ENCODE measurements at places on chromosomes 3 and 15.

GRCh38 chr3:163538387-163538786 lies 1539.9 kb downstream of the SI start:
- DNase-seq = no peak

DNA sequence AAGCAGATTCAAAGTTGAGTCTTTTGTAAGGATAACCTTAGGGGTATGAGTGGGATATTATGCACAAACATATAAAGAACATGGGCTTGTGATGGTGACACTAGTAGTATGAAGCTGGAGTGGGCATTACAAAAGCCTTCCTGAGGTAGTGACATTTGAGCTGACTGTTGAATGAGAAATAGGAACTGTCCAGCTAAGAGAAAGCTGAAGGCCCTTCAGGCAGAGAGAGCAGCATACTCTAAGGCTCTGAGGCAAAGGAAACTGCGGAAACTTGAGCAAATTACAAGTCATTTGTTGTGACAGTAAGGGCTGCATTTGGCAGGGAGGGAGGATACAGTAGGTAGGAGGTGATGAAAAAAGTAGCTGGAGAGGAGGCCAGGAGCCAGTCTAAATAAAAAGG lies 190.7 kb upstream of the CD96 start:
- no peak for DNase-seq

- DNase-seq = no peak
These were observed 85.5 kb downstream of the CD200R1L start for GRCh38 chr3:112761062-112761638.

GRCh38 chr3:190101320-190102011 lies 19.2 kb downstream of the P3H2 start:
- peak; percentile 68 for DNase-seq

DNA sequence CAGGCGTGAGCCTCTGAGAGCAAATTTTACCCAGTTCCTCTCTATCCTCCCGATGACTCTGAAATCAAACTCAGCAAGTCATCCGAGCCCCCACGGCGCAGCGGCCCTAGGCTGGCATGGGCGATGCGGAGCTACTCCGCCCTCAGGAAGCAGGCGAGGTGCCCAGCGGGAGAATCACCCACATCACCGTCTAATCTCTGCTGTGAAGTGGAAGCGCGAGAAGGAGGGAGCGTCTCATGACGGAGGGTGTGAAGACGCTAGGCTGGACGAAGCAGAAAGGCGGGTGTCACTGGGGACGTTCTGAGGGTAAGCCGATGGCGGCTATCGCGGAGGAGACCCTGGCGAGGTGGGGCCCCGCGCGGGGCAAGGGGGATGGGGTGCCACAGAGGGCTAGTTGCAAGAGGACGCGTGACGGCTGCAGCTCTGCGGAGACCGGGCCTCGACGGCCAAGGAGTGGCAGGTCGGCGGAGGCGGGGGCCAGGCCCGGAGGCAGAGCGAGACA lies 9.1 kb upstream of the GNAI2 start:
- DNase-seq = peak; percentile 62

DNA sequence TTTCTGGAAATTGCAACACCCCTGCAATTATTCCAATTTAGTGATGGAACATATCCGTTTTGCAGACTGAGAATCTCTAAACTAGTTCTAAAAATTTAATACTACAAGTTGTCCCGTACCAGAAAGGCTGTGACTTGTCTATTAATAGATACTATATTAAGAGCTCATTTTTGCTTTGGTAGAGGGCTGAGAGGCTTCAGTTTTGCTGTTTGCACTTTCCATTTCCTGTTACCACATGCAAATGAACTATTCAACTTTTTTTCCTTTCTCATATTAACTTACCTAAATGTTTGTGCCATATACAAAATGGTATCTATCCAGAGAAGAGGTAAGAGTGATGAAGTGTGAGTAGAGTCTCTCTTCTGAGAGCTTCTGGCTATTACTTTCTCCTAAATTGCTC lies 101.5 kb upstream of the CRBN start:
- DNase-seq = no peak

DNA sequence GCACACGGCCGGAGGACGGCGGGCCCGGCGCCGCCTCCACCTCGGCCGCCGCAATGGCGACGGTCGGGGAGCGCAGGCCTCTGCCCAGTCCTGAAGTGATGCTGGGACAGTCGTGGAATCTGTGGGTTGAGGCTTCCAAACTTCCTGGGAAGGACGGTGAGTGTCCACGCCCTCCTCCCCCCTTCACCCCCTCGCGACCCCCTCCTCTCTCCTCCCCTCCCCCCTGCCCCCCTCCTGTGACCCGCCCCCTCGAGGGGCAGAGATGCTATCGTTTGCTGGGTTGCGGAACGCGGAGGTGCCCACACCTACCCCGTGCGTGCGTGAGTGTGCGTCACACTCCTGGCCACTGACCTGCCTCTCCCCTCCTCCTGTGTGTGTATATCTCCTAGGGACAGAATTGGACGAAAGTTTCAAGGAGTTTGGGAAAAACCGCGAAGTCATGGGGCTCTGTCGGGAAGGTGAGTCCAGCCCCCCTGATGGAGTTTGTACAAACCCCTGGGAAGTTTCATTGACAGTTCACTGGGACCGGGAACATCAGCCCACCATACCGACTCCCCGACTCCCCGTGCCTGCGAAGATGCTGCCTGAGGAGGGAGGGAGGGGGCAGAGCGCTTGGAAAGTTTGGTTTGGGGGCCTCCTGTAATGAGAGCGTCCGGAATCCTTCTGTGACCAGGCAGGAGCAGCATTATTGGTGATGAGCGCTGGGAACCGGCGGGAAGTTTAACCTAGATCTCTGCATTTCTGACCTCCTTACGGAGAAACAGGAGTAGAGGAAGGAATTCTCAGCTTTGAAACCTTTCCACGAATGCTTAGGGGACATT lies 795 bp upstream of the SCAANT1 start:
- DNase-seq = no peak

GRCh38 chr3:174495311-174495710 lies 363.8 kb upstream of the NAALADL2 start:
- DNase-seq = no peak

GRCh38 chr3:128091586-128091985 lies 32.0 kb downstream of the RUVBL1 start:
- no peak for DNase-seq

DNA sequence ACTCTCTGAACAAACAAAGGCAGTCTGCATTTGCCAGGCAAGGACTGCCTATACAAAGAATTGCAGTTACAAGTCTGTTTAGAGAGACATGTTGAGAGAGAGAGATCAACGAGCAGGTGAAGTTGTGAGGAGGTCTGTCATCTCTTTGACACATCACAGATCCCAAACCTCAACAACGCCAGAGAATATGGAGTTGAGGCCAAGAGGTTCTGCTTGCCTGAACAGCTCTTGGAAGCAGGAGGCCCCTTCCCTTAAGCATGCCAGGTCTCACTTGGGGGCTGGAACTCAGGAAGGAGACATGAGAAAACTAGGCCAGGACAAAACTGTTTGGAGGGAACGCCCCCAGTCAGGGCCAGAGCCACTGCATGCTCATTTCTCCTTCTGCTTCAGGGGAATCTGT lies 22.3 kb upstream of the MUSTN1 start:
- no peak for DNase-seq

DNA sequence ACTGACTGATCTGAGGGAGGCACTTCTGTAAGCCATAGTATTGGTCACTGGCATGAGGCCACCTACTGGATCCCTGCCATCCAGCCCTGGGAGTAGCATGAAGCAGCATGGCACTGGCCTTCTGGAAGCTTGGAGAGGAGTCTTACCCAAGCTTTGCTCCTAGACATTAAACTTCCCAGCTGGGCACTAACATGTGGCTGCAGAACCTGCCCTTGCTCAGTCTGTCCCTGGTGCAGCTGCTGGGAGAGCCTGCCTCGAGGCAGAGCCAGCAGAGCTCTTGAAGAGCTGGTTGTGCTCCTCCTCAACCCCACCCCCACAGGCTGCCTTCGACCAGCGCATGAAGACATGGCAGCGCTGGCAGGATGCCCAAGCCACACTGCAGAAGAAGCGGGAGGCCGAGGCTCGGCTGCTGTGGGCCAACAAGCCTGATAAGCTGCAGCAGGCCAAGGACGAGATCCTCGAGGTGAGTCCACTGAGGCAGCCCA lies 17.1 kb upstream of the SNX22 start:
- DNase-seq = no peak

GRCh38 chr3:123330441-123330991 lies 118.4 kb downstream of the ADCY5 start:
- peak; percentile 21 for DNase-seq

GRCh38 chr15:77753281-77753873 lies 120.7 kb upstream of the LINGO1 start:
- peak; percentile 49 for DNase-seq

DNA sequence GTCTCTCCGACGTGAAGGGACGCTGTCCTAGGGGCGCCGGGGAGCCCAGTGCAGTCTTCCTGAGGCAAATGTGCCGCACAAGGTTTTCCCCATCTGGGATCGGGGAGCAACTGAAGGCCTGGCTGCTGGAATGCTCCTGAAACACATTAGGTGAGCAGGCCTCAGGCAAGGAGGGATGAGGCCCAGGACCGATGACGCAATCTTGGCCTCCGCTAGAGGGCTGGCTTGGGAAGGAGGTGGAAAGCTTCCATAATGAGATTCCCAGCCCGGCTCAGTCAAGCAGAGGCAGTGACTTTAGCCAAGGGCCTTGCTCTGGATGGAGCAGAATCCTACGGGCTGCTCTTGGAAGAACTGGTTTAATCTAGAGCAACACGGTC lies 50.8 kb downstream of the CPN2 start:
- no peak for DNase-seq

DNA sequence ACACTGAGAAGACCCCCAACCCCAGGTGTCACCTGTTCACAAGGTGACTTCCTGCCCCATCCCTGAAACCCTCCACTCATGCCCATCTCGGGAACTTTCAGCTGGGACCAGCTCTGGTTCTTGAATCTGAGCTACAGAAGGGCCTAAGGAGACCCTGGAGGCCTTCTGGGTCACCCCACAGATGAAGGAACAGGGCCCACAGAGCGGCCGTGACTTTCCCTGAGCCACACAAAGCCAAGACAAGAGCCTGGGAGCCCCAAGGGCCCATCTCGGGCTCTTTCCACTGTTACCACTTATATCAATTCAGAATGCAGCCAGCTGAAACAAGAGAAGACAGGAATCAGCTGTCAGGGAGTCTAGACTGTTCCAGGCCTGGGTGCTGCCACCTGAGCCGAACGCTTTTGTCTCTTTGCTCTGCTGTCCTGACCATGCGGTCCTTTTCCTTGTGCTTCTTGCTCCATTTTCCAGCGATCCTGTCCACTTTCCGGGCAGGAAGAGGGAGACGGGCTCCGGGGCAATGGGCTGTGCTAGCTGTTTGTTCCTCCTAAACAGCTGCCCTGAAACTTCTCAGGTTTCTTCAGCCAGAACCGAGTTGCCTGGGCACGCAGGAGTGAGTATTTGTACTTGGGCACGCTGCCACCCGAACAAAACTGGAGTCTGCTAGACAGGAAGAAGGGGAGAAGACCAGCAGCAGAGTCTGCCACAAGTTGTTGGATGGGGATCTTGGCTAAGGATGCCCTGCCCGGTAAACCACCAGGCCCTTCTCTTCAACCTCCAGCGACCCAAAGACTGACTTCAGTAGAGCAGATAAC lies 28.0 kb upstream of the PIGZ start:
- DNase-seq = no peak

DNA sequence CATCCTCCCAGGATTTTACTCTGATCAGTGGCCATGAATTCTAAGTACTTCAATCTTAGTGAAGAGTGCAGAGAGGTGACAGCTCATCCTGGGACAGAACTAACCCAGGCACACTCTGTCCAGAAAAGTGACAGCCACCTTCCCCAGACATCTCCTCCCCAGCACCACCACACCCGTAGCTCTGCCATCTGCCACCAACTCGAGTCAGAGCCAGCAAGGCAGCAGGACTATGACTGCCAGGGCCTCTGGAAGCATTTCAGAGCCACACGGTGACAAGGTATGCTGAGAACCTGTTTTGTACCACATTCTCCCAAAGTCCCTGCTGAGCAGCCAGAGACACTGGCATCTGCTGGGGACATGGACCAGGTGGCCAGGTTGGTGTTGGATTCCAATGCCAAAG lies 71.0 kb downstream of the NTRK3 start:
- DNase-seq = no peak

- DNase-seq = peak; percentile 68
These were observed 1.1 kb downstream of the PIAS1 start for GRCh38 chr15:68055224-68055705.

GRCh38 chr15:74400313-74400860 lies 32.9 kb upstream of the CYP11A1 start:
- DNase-seq = no peak

GRCh38 chr15:33027306-33028035 lies 167.0 kb downstream of the FMN1 start:
- no peak for DNase-seq

DNA sequence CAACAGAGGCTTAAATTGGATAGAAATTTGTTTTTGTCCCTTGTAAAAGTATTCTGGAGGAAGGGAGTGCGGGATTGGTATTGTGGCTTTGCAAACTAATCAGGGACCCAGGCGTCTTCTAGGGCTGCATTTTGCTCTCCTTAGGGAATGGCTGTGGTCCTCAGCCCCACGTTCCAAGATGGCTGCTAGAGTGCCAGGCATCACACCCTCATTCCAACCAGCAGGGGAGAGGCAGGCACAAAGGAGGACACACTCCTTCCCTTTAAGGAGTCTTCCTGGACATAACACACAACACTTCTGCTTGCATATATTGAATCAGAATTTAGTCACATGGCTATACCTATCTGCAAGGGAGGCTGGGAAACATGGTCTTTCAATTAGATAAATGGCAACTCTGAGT lies 174.5 kb upstream of the LYSMD4 start:
- DNase-seq = no peak

DNA sequence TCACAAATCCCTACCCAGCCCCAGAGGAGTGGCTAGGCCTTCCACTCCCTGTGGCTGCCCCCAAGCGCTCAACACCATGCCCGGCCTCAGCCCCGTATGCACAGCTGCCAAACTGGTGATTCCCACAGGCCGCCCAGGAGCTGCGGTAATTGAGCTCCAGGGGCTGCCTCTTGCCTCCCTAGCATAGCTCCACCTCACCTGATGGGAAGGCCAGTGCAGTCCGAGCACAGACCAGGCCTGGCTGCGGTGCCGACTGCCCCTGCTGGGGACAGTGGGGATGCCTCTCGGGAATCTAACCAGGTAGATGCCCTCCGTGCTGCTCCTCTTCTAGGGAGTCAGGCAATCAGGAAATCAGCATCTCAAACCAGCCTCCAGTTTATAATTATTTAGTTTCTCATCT lies 25.9 kb downstream of the SCN5A start:
- no peak for DNase-seq

- DNase-seq = no peak
These were observed 1.2 kb downstream of the CLN6 start for GRCh38 chr15:68228143-68228970.

- no peak for DNase-seq
These were observed 19.5 kb downstream of the RYK start for GRCh38 chr3:134231131-134231530.

All from A673 (cell line).